ENCODE measurements at places on chromosomes 5 and 9. TPM values are rescaled to one million over a fixed set of nuclear protein-coding genes. Genes with fewer than 3 reads are reported as not detected.

DNA sequence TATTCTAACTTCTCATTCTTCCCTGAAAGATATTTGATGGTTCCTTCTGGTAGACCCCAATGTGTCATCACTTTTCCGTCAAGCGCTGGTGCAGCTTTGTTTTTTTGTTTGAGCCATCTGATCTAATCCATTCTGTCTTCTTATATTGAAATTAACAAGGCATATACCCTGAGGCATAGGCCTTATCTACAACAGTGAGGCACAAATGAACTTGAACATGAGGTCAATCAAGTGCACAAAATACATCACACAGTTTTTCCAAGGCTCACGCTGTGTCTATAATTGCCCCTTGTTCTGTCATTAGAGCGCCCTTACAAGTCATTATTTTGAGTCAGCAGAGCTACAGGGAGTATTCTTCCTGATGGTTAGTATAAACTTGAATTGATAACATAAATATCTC lies 406.6 kb downstream of the MAT2B start:
- no peak overlapping the region for H3K4me3 ChIP-seq
- no peaks in the 10 kb centered on the region for H3K4me1 ChIP-seq
- H3K27ac ChIP-seq: no peak overlapping the region
- no peak for DNase-seq

GRCh38 chr9:117480729-117481128 lies 65.9 kb upstream of the ASTN2 start:
- peak; percentile 17 for DNase-seq
- H3K4me3 ChIP-seq: no peak overlapping the region

Gene LHX3
- 0.09 TPM for total RNA-seq

- no peak overlapping the region for H3K4me3 ChIP-seq
- no peak overlapping the region for H3K27ac ChIP-seq
- no peaks in the 10 kb centered on the region for H3K4me1 ChIP-seq
- DNase-seq: no peak
Observed at GRCh38 chr5:147912011-147912410, 5.7 kb upstream of the C5orf46 start.

- no peak for DNase-seq
- H3K27ac ChIP-seq: no peak overlapping the region
- H3K36me3 ChIP-seq: no peaks in the 10 kb centered on the region
- no peak overlapping the region for H3K4me3 ChIP-seq
- H3K27me3 ChIP-seq: no peaks in the 10 kb centered on the region
- no peaks in the 10 kb centered on the region for H3K4me1 ChIP-seq
Observed at GRCh38 chr5:111367115-111367514, 142.9 kb downstream of the CAMK4 start.

- DNase-seq: no peak
- H3K27ac ChIP-seq: no peak overlapping the region
- no peak overlapping the region for H3K4me3 ChIP-seq
- H3K4me1 ChIP-seq: peaks cover 4% of the 10 kb centered on the region
- H3K27me3 ChIP-seq: no peaks in the 10 kb centered on the region
Observed at GRCh38 chr5:139592289-139592688, 31.1 kb downstream of the UBE2D2 start.

Gene PCDHB10
- not detected for total RNA-seq

Gene PRLR
- total RNA-seq: 0.02 TPM

Gene PCDHA13
- not detected for total RNA-seq

DNA sequence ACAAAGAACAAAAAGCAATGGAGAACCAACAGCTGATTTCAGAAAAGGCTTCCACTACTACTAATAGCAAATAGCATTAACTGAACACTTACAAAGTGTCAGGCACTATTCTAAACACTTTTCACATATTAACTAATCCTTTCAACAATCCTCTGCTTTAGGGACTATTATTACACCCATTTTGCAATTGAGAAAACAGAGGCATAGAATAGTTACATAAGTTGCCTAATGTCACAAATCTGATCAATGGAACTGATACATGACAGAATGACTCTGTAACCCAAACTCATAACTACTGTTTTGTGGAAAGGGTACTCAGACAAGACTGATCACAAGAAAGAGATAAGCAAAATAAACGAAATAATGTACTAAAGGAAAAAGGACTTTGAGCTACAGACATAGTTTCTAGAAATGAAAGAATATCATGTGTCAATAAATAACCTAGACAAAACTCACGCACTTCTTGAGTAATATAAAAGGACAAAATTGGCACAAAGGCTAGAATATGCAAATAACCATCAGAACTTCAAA lies 31.3 kb downstream of the ABHD17B start:
- H3K27me3 ChIP-seq: no peaks in the 10 kb centered on the region
- H3K27ac ChIP-seq: no peak overlapping the region
- peaks cover 2% of the 10 kb centered on the region for H3K36me3 ChIP-seq
- DNase-seq: no peak

DNA sequence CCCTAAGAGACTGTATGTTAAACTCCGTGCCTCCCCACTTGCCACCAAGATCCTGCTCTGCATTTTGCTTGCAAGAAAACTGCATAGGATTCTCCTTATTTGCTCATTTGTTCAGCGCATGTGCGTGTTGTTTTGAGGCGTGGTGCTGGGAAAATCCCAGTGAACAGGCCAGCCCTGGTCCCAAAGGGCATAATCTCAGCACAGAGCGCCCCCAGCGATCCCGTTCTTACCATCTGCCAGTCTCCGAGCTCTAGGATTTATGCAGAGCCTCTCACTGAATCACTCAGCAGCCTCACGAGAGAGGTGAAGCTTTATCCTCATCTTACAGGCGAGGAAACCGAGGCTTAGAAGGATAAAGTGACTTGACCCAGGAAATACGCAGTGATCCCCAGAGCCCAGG lies 11.5 kb downstream of the PRRX2 start:
- no peak overlapping the region for H3K27ac ChIP-seq
- no peak overlapping the region for H3K4me3 ChIP-seq
- DNase-seq: peak; percentile 41
- no peaks in the 10 kb centered on the region for H3K4me1 ChIP-seq
- peaks cover 44% of the 10 kb centered on the region for H3K27me3 ChIP-seq

DNA sequence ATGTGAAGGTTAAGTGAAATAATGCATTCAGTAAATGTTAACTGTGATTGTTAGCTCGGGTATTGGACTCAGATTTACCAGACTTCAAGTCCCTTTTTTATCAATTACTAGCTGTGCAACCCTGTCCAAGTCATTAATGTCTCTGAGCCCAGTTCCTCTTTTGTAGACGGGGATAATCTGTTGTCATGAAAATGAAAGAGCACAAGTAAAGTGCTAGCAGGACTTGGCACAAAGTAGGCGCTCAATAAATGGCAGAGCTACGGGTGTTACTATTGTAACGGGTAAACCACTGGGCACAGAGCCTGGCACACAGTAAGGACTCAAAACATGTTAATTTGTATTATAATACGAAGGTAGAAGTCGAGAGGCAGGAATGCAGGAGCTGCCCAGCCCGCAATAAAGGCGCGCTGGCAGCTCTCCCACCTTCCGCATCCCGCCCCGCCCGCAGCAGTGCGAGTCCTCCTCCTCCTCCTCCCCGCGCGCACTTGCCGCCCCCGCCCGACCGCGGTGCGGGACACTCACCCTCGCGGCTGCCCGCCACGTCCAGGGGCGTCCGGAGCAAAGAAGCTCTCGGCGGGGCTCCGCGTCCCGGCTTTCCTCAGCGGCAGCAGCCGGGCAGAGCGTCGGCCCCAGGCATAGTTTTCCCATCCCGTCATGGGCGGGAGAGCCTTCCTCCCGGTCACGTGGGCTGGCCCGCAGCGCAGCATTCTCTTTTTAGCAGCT lies at the start of gene C1QTNF2:
Gene C1QTNF2 (minus strand): TSS at position 637 of the 723 bp plus-strand sequence. CDS start 15,615 bp downstream, outside the sequence.
- H3K4me3 ChIP-seq: peak within 1 kb of the TSS; percentile 31
- peaks cover 6% of the 10 kb centered on the region for H3K4me1 ChIP-seq
- H3K36me3 ChIP-seq: no peaks in the 10 kb centered on the region
- H3K27ac ChIP-seq: no peak within 1 kb of the TSS

Gene PCDHA12
- total RNA-seq: not detected

Gene TMEM174
- total RNA-seq: not detected

DNA sequence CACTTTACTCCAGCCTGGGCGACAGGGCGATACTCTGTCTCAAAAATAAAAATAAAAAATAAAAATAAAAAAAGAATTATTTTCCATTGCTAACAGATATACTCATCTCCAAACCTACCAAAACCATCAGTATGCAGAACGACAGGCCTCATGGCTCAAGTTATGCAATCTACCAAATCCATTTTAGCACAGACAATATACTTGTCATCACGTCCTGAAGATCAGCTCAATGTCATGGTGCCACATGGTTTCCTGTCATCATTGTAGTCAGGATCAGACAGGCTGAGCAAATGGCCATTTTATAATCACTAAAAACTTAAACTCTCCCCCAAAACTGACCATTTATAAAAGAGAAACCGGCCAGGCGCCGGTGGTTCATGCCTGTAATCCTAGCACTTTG lies 69.1 kb downstream of the HABP4 start:
- no peaks in the 10 kb centered on the region for H3K27me3 ChIP-seq
- no peak overlapping the region for H3K27ac ChIP-seq
- no peaks in the 10 kb centered on the region for H3K36me3 ChIP-seq
- DNase-seq: no peak
- no peak overlapping the region for H3K4me3 ChIP-seq

Gene FOXD4L3
- not detected for total RNA-seq

Gene PCDHB3
- total RNA-seq: not detected

GRCh38 chr5:54520940-54521339 lies 3.4 kb downstream of the SNX18 start:
- DNase-seq: no peak
- peak overlapping the region; percentile 29 for H3K4me3 ChIP-seq
- peaks cover 8% of the 10 kb centered on the region for H3K4me1 ChIP-seq
- H3K27me3 ChIP-seq: no peaks in the 10 kb centered on the region

DNA sequence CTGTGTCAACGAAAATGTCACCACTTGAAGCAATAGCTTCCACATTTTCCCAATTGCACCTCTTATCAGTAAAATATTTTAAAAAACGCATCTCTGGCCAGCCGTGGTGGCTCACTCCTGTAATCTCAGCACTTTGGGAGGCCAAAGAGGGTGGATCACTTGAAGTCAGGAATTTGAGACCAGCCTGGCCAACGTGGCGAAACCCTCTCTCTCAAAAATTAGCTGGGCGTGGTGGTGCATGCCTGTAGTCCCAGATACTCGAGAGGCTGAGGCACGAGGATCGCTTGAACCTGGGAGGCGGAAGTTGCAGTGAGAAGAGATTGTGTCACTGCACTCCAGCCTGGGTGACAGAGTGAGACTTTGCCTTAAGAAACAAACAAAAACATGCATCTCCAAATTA lies 210.1 kb upstream of the CHD1 start:
- H3K4me1 ChIP-seq: no peaks in the 10 kb centered on the region
- no peaks in the 10 kb centered on the region for H3K36me3 ChIP-seq
- H3K4me3 ChIP-seq: no peak overlapping the region
- H3K27ac ChIP-seq: no peak overlapping the region
- no peak for DNase-seq

Gene ISL1
- not detected for total RNA-seq

DNA sequence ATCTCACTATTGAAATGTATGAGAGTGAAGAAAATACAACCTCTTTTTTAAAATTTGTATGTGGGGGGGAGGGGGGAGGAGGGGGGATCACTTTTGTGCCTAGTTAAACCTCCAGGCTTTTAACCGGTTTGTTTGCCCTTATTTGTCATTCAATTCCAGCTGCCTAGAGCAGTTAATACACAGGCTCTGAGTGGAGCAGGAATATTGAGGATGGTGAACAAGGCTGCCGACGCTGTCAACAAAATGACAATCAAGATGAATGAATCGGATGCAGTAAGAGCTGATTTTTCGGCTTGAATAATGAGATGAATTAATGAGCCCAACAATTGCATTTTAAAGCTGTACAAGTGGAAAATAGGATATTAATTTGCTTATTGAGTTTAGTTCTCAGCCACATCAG lies 28.7 kb upstream of the SNX24 start:
- peaks cover 21% of the 10 kb centered on the region for H3K36me3 ChIP-seq
- H3K27ac ChIP-seq: no peak overlapping the region
- H3K4me1 ChIP-seq: no peaks in the 10 kb centered on the region
- H3K4me3 ChIP-seq: no peak overlapping the region
- no peak for DNase-seq
- no peaks in the 10 kb centered on the region for H3K27me3 ChIP-seq

GRCh38 chr5:1478271-1479035 lies 33.2 kb upstream of the SLC6A3 start:
- peaks cover 7% of the 10 kb centered on the region for H3K36me3 ChIP-seq
- DNase-seq: no peak
- peaks cover 19% of the 10 kb centered on the region for H3K4me1 ChIP-seq
- no peak overlapping the region for H3K4me3 ChIP-seq
- no peaks in the 10 kb centered on the region for H3K27me3 ChIP-seq

Gene C9
- total RNA-seq: 0.51 TPM

DNA sequence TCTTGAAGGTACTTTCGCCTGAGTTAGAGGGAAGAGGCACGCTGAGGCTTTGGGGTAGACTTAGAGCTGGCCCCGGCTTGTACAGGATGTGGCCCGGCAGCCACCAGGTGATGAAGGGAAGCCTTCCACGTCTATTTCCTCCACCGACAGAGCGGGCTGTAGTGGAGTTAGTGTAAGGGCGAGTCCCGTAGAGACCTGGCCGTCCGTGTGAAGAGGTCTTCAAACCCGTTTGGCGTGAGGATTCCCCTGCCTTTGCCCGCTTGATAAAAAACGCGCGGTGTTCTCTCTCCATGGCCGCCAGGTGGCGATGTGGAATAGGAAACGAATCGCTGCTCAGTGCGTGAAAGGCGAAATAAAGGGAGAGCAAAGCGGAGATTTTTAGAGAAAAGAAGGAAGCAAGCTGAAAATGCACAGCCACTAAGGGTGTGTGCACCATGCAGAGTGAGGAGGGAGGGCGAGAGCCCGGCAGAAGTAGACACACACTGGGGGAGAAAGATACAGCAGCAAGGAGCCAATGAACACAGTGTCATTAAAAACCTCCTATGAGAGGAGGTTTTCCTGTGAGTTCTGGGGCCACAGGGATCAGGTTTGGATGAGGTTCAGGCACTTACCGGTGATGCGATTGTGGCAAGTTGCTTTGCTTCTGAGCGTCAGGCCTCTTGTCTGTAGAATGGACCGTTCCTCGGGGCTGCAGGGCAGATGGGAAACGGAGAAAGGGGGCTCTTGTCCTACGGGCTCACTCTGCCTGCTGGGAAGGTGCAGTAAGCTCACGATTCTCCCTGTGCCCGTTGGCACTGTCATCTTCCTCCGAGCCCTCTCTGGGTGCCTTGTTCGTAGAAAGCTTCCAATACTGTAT lies 34.2 kb downstream of the STC2 start:
- H3K4me1 ChIP-seq: peaks cover 11% of the 10 kb centered on the region
- peak; percentile 83 for DNase-seq
- no peak overlapping the region for H3K27ac ChIP-seq
- no peak overlapping the region for H3K4me3 ChIP-seq
- no peaks in the 10 kb centered on the region for H3K36me3 ChIP-seq

GRCh38 chr5:69295088-69295754 lies 37.4 kb downstream of the CCDC125 start:
- H3K27me3 ChIP-seq: no peaks in the 10 kb centered on the region
- H3K4me1 ChIP-seq: peaks cover 7% of the 10 kb centered on the region
- no peak overlapping the region for H3K27ac ChIP-seq
- H3K4me3 ChIP-seq: no peak overlapping the region

Gene ANKRD34B
- total RNA-seq: not detected

Gene NIM1K
- 0.13 TPM for total RNA-seq

Measured in K562 (cell line).